Daoy (cell line): ENCODE measurements at places on chromosomes 2 and 18. TPM values are rescaled to one million over a fixed set of nuclear protein-coding genes. Genes with fewer than 3 reads are reported as not detected.

Gene KIAA2012
- not detected in 2 replicates for total RNA-seq

Gene KYNU
- 11.7 and 16.9 TPM in 2 replicates for total RNA-seq

Gene RAMP1
- total RNA-seq, result 12.9 and 13.4 TPM in 2 replicates

Gene C2orf78
- total RNA-seq, result under 0.01 TPM in 1 of 2 replicates, not detected in the other

Gene SCN3A
- total RNA-seq, result 0.69 and 0.98 TPM in 2 replicates

Gene VIL1
- total RNA-seq, result 0.06 TPM in 1 of 2 replicates, not detected in the other

Gene NTSR2
- not detected in 2 replicates for total RNA-seq

Gene BOK
- total RNA-seq, result 3.3 and 4.6 TPM in 2 replicates

Gene CFAP53
- 0.06 and 4.3 TPM in 2 replicates for total RNA-seq

Gene TSN
- total RNA-seq, result 99.0 and 106 TPM in 2 replicates

Gene SCN1A
- total RNA-seq, result not detected in 2 replicates

Gene RFTN2
- 0.24 TPM in 1 of 2 replicates, not detected in the other for total RNA-seq

DNA sequence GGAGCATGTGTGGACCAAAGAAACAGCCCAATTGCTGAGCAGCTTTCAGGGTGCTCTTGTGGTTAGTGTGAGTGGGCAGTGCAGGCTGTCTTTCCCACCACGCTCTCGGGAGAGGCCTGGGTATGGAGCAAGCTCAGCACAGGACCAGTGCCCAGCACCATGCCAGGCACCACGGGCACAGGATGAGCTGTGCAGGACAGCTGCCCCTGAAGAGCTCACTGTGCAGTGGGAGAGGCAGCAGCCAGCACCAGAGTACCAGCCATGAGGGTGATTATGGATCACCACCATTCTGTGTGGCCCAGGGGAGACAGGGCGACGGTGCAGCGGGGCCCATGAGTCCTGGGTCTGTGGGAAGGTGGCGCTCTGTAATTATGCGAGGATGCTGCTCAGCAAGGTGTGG, 29.7 kb upstream of the FAHD2A start:
- no peak for DNase-seq

DNA sequence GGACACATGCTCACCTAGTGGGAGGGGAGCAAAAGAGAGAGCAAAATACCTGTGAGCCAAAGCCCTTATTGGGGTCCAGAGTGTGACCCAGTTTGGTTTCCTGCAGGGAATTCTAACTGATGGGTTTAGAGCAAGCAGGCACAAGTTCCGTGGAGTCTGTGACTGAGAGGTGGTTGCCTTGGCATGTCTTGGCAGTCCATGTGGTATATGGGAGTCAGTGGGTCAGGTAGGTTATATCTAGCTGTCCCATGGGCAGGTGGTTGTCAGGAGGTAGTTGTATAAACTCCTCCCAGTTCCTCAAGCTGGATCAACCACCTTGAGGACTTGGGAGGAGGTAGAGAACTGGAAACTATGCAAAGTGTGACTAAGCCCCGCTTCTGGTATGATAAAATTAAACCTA, 452.8 kb upstream of the VWC2L start:
- no peak for DNase-seq

DNA sequence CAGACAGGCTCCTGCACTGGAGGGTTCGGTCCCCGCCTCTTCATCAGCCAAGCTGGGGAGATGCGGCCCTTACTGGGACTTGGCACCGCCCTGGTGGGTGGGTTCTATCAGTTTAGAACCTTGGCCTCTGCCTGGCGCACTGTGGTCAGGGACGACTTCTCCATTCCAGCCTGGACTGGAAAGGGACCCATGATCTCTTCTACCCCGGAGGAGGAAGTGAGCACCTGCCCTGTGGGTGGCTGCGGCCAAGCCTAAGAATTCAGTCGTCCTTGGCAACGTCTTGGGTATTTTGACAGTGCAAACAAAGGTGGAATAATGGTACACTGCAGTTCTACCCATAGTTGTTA, 106.9 kb upstream of the CD302 start:
- no peak for DNase-seq

- DNase-seq, result no peak
Observed at GRCh38 chr18:1995041-1995612, 576.2 kb downstream of the METTL4 start.

GRCh38 chr2:136351684-136352083, 233.7 kb upstream of the CXCR4 start:
- no peak for DNase-seq

- no peak for DNase-seq
Observed at GRCh38 chr18:79191418-79191817, 122.2 kb downstream of the ATP9B start.

GRCh38 chr2:111222204-111222866, 101.6 kb downstream of the BCL2L11 start:
- no peak for DNase-seq

DNA sequence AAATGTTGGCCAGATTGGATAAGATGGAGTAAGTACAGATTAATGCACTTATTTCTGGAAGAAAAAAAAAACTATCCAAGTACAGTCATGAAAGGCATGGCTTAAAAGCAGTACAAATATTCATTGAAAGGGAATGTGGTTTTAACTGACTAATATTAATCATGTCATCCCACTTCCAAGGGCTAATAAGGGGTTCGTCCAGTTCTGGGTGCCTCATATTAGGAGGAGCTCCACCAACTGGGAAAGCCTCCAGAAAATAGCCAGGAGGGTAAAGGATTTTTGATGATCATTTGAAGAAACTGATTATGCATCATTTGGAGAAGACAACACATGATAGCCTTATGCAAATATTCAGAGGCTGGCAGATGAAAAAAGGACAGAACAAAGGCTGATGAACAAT, 115.2 kb upstream of the ARL5A start:
- DNase-seq, result no peak

DNA sequence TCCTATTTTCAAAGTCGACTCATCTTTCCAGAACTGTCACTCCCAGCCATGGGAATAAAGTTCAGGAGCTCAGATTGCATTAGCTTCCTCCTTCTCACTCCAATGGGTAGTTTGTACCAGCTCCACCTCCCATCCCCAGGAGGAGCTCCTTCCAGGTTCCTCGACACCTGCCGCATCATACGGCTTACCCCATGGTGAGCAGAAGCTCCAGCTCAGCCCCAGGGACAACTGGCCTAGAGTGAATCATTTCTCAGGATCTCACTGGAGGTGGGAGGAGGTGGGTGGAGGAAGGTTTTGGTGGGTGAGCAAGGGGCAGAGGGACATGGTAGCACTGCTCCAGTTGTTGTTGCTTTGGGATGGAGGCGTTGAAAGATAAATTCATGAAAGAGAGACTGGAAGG, 196.3 kb upstream of the PKDCC start:
- no peak for DNase-seq

DNA sequence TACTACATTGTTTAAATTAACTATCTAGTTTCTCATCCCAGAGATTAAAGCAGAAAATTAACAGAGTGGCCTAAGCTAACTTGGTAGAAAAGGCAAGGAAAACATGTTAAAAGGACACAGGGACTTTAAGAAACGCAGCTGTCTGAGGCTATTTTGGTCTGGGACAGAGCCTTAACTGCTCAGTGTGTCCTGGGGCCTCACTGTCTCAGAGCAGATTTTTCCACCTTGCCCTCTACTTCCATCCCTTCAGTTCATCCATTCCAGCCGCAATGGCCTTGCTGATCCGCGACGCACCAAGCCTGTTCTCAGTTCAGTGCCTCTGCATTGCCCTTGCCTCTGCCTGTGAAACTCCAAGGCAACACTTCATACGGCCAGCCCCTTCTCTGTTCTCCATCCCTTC, 114.9 kb upstream of the OSR1 start:
- DNase-seq, result no peak

DNA sequence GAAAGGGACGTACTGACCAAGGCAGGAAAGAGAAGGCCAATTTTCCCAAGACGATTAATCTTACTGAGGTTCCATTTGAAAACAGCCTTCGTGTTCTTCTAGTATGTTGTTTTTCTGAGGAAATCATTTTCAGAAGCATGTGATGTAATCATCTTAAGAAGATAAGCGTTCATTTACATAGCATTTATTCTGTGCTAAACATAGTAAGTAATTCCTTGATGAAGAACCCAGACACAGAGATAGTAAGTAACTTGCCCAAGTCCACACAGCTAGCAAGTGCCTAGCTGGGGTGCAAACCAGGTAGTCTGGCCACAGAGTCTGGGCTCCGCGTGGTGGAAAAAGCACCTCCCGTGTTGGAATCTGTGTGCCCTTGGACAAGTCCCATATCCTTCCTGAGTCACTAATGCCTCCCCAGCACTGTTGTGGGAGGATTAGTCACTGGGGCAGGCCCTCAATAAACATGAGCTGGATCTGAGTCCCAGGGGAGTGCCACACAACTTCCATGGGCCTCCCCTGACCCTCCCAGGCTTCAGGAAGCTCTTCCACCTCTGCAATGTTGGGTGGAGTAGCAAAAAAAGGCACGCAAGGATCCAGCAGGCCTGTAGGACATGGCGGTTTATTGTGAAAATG, 26.9 kb upstream of the ASAP2 start:
- DNase-seq, result peak; percentile 98

GRCh38 chr2:41710944-41711343, 336.9 kb upstream of the PKDCC start:
- DNase-seq, result no peak

DNA sequence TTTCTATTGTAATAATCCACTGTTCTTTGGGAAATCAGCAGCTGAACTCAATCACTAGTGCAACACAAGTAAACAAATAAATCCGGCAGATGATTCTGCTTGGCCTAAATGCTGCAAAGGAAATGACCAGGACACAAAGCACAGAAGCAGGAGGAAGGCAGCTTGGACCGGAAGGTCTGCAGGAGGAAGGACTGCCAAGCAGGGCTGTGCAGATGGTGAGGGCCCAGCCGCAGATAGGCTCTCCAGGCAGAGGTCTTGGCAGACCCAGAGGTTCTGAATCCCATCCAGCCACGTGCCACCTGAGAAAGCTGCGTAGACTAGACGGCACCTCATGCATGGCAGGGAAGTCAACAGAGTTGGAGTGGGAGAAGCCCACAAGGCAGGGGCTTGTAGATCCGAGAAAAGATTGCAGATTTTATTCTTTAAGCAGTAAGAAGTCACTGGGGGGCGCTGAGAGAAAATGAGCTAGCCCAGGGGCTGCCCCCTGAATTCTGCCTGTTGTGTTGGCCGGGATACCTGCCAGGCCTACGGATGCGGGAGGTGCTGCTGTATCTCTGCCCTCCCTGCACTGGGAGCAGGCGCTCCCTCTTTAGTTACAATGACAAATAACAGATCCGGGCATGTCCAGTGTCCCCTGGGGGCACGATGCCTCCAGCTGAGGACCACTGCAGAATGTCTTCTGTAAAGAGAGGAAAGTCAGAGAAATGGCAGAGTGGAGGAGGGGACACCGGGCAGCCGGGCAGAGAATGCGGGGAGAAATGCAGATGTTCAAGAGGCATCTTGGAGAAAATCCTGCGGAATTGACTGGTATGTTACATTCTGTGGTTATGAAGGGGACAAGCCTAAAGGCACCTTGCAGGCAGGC, 153.5 kb downstream of the PXDN start:
- DNase-seq, result no peak

GRCh38 chr18:22171258-22172119, 2.1 kb downstream of the GATA6 start:
- no peak for DNase-seq

GRCh38 chr2:196685792-196686191, 46.3 kb downstream of the CCDC150 start:
- DNase-seq, result no peak

- peak; percentile 53 for DNase-seq
Observed at GRCh38 chr2:98134172-98135005, 47.4 kb downstream of the VWA3B start.

DNA sequence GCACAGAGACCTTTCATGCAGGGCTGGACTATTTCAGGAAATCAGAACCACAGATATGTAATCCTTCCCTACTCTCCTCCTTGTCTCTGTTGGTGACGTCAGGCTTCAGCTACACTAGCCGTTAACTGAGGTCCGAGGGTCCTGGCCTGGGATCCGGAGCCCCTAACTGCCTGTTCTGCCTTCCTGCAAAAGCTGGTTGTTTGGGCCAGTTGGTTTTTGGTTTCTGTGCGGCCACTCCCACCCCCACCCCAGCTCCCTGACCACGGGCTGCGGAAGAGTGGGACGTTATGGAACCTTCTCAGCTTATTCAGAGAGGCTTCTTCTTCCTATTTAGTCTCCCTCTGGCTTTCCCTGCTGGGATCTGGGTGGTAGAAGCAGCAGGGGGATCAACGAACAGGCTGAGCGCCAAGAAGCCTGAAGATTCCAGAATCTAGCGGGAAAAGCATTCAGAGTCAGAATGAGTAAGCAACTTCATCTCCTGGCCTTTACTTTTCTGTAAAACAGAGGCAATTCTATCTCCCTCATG, 49.3 kb upstream of the ROCK2 start:
- DNase-seq, result peak; percentile 49

DNA sequence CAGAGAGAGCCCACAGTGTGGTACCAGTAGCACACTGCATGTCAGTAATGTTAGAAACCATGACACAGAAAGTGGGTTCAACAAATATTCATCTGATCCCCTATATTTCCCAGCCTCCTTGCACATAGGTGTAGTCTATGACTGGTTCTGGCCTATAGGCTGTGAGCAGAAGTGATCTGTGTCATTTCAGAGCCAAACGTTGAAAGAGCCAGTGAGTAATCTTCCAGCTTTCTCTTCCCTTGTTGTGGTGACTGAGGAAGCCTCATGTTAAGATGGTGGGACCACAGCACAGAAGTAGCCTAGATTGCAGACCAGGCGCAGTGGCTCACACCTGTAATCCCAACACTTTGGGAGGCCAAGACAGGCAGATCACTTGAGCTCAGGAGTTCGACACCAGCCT, 4.1 kb downstream of the TMEM237 start:
- DNase-seq, result no peak

GRCh38 chr2:241964133-241964532, 94.6 kb downstream of the RTP5 start:
- DNase-seq, result no peak
